ENCODE measurements at places on chromosomes 1 and 21.

- no peak for DNase-seq
Observed at GRCh38 chr1:75171876-75172275, 37.7 kb downstream of the LHX8 start.

DNA sequence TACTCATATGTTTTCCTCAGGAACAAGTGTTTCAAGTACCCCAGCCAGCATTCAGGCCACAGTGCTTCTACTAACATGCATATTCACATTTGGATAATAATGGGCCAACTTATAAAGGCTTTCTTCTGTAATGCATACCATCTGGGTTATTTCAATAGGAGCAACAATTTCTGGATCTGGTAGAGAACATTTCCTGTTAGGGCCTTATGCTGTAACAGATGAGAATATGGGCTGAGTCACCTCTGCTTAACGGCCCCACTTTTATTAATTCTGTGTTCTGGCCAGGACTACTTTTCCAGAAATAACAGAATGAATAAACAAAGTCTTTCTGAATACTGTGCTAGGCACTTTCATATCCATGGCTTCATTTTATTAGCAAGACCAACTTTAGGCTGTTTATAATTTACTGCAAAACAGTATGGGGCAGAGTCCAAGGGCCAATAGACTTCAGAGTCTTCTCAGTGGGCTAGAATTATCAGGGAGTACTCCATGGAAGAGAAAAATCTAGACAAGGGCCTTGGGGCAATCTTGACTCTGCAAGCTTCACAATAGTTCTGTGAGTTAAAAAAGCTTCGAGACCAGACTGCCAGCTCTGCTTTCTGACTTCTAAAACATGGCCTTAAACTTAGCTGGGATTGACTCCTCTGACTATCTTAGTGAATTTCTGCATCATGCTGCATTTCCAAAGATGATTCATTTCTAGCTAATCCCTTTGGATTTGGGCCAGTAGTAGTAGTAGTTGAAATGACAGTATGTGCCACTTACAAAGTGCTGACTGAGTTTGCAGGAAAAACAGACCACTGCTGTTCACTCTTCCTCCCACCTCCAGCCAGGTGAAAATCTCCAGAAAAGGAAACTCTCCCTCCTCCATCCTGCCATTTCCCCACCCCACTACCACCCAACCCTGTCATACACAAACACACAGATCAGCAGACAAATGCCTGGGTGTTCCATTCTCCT, 8.2 kb upstream of the SSX2IP start:
- peak; percentile 9 for DNase-seq

DNA sequence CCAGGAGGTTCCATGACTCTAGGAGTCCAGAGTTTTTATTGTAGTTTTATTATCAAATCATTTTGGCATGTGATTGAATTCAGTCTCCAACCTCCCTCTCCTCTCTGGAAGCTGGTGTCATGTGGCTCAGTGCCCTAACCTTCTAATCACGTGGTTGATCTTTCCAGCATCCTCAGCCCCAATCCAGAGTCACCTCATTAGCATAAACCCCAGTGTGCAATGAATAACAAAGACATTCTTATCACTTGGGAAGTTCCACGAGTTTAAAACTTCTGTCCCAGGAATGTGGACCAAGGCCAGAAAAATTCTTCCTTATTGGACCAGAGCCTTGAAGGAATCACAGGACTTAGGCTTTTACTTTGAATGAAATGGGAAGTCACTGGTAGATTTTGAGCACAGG, 52.2 kb downstream of the KIRREL1 start:
- DNase-seq = no peak

- DNase-seq = no peak
Observed at GRCh38 chr21:35252831-35253230, 203.7 kb upstream of the RUNX1 start.

GRCh38 chr1:107865627-107866026, 99.4 kb downstream of the VAV3 start:
- DNase-seq = no peak

- DNase-seq = no peak
Observed at GRCh38 chr1:102420034-102420433, 423.3 kb upstream of the OLFM3 start.

DNA sequence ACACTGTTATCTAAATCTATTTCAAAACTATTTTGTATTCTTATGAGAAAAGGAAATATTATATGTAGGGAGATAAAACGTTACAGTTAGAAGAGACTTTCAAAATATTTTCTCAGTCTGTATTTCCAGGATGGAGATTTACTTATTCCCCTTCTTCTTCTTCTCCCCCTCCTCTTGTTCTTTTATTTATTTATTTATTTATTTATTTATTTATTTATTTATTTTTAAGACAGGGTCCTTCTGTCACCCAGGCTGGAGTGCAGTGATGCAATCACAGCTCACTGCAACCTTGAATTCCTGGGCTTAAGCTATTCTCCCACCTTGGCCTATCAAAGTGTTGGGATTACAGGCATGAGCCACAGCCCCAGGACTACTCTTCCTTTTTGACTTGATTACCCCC, 2.8 kb upstream of the RPF1 start:
- no peak for DNase-seq

GRCh38 chr1:24932725-24933294, 2.7 kb upstream of the RUNX3 start:
- DNase-seq = no peak

GRCh38 chr1:246425895-246426294, 81.2 kb downstream of the SMYD3 start:
- DNase-seq = no peak

GRCh38 chr1:199403531-199404116, 623.9 kb upstream of the NR5A2 start:
- DNase-seq = no peak

GRCh38 chr1:41378999-41379737, 17.9 kb downstream of the FOXO6 start:
- no peak for DNase-seq

- DNase-seq = no peak
Observed at GRCh38 chr1:43194509-43194908, 22.4 kb downstream of the CFAP57 start.

DNA sequence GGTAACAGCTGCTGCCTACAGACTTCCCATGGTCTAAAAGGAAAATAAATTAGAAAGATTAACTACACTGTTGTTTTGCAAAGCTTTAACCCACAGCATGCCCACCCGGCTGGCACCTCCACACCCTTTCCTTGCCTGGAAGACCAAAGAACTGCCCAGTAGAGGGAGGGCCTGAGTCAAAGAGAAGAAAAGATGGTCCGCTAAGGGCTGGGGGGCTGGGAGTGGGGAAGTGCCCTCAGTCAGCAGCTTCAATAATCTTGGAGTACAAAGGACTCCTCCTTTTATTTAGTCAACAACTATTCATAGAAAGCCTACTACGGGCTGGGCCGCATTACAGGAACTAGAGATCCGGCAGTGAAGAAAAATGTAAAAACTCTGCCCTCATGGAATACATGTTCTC, 40.6 kb downstream of the ERI3 start:
- no peak for DNase-seq

GRCh38 chr1:86375688-86376087, 20.4 kb downstream of the ODF2L start:
- DNase-seq = no peak

- no peak for DNase-seq
Observed at GRCh38 chr1:204258213-204259115, 44.7 kb upstream of the GOLT1A start.

DNA sequence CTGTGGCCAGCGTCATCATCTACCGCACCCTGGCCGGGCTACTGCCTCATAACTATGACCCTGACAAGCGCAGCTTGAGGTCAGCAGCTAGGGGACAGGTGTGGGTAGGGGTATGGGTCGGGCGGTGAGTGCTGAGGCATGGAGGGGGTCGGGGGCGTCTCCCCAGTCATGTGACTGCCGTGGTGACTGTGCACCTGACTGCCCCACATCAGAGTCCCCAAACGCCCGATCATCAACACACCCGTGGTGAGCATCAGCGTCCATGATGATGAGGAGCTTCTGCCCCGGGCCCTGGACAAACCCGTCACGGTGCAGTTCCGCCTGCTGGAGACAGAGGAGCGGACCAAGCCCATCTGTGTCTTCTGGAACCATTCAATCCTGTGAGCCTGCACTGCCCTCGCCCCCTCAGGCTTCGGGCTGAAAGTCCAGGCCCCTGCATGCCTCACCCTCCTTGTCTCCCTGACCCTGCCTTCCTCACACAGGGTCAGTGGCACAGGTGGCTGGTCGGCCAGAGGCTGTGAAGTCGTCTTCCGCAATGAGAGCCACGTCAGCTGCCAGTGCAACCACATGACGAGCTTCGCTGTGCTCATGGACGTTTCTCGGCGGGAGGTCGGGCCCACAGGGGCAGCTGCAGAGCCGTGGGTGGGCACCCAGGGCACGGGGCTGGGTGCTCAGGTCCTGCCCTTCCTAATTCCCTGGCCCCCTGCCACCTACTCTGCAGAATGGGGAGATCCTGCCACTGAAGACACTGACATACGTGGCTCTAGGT, 13.5 kb downstream of the PSRC1 start:
- no peak for DNase-seq

GRCh38 chr1:207740207-207740606, 11.6 kb upstream of the CD46 start:
- no peak for DNase-seq

- no peak for DNase-seq
Observed at GRCh38 chr1:159829273-159829634, 2.6 kb downstream of the SLAMF8 start.

DNA sequence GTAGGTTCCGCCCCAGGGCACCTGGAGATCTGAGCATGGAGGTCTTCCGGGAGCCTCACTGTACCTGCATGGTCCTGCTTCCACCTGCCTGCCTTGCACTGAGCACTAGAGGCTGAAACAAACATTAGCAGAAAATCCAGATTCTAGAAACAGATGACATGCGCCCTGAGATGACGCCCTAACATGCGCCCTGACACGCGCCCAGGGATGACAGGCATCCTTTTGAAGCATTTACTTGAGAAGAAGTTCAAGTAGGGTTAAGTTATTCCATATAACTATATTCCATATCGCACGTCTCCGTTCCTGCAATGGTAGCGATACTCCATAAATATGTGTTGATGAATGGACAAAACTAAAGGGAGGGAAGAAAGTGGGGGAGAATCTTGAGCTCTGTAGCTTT, 13.7 kb downstream of the ACTA1 start:
- DNase-seq = no peak

GRCh38 chr1:216005916-216006315, 417.3 kb downstream of the USH2A start:
- DNase-seq = no peak

DNA sequence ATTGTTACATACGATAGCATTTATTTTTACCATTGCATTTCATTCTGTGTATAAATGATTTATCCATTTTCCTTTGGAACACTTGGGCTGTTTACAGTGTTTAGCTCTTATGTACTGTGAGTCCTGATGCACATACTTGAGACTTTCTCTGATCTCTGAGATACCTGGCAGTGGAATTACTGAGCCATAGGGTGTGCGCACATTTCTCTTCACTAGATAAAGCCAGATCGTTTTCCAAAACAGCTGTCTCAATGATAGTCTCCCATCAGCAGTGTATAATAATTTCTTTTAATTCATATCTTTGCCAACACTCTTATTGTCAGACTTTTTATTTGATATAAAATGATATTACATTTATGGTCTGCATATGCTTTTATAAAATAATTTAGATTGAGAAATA, 66.2 kb downstream of the VPS13D start:
- DNase-seq = no peak

GRCh38 chr1:155293086-155293749, 8.0 kb downstream of the PKLR start:
- DNase-seq = no peak

- DNase-seq = no peak
Observed at GRCh38 chr1:32111789-32112188, 3.9 kb downstream of the KPNA6 start.

DNA sequence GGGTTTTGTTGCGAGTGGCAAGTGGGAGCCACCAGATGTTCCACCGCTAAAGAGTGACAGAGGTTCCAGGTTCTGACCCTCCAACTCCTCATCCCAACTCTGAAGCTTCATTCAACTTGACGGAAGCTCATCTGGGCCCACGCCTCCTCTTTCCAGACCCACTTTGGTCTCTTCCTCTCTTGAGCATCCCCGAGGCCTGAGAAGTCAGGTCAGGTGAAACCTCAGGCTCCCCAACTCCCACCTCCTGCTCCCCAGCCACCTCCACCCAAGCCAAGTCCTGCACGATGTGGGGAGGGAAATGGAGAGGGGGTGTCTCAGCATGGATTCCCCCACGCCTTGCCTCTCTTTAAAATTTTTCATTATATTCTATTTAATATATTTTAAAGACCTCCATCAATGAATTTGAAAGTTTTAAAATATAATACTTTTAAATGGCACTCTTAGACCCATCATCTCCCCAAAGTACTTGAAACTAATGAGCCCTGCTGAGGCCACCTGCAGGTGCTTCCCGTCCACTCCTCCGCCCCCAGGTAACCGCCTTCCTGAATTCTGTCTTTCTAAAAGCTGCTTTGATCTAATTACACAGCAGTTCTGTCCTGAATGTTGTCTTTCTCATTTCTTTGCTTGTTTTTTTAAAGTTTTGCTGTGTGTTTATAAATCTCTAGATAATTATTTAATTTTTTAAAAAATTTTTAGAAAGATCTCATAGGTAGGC, 238.1 kb downstream of the KAZN start:
- no peak for DNase-seq

- no peak for DNase-seq
Observed at GRCh38 chr1:54885237-54885679, 1.7 kb downstream of the DHCR24 start.

DNA sequence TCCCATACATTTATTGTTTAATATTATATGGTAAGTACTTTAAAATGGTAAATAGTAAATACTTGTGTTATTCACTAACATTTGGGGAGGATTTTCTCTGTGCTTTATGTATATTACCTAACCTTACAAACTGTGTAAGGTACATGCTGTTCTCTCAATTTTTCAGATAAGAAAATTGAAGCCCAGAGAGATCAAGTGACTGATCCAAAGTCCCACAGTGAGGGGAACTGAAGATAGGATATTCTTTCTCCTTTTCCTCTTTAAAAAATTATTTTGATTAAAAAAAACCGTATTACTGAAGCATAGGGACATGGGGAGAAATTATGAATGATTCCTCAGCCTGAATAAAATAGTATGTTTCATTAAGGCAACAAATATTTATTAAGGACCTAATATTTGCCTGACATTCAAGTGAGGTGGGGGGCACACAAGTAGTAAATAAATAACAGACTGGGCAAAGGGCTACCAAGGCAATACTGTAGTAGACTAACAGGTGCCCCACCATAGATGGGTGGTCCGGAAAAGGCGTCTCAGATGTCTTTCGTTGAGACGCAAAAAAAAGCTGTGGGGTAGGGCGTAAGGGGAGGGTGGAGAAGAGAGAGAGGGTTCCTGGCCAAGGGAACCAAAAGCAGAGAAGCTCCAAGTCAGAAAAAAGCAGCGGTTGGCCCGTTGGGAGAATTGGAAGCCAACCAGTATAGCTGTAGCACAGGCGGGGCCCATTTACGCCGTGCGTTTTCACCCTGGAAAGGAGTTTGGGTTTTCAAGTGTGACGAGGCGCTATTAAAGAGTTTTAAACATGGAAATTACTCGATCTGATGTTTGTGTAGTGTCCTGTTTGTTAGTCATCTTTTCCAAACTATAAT, 944 bp upstream of the AGO3 start:
- no peak for DNase-seq

Data from T1000 (cell line).